Activated naive CD8-positive, alpha-beta T cell treated with anti-CD3 and anti-CD28 coated beads, Interleukin-2, amount 10 ng/mL, durations not matched to agents 7 days and 5 days (primary cell): ENCODE measurements at places on chromosomes 1 and 21. TPM values are rescaled to one million over a fixed set of nuclear protein-coding genes. Genes with fewer than 3 reads are reported as not detected.

Gene RGSL1
- total RNA-seq, result not detected

Gene CASP9
- 13.7 TPM for total RNA-seq

DNA sequence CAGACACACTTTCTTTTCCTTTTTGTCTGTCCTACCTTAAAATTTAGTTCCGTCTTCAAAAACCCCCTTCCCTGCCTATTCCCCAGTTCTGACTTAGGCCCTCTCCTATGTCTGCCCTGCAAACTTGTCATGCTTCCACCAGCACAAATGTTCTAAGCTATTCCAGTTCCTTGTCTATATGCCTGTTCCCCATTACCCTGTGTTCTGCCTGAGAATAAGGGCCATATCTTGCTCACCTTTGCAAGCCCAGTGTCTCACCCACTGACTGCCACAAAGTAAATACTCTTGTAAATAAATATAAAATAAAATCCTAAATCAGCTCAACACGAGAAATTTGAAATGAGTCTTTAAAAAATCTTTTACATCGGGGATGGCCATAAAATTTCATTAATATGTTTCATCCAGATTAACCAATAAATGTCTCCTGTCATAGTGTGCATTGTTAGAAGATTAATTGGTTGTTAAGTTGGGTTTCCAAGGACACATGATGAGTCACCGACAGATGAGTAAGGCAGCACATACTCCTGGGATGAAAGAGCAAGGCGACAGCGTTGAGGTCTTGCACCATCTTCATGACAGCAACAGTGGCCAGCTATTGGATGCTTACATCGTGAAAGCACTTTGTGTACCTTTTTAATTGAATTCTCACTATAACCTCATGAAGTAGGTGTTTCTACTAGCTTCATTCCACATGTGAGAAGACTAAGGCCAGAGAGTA is 92.6 kb upstream of the NGF start:
- H3K4me1 ChIP-seq, result no peaks in the 10 kb centered on the region
- H3K36me3 ChIP-seq, result no peaks in the 10 kb centered on the region
- no peak overlapping the region for H3K4me3 ChIP-seq
- peaks cover 2% of the 10 kb centered on the region for H3K27me3 ChIP-seq
- no peak for DNase-seq

DNA sequence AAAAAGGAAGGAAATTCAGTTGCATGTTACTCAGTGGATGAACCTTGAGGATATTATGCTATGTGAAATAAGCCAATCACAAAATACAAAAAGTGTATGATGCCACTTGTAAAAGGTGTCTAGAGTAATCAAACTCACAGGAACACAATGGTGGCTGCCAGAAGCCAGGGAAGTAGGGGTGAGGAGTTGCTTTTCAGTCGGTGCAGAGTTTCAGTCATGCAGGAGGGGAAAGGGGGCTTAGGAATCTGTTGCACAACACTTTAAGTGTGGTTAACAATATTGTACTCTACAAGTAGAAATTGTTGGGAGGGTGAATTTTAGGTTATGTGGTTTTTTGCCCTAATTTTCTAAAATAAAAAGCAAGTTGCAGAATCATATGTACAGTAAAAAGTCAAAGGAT is 184.2 kb upstream of the RAB4A start:
- H3K27ac ChIP-seq, result no peak overlapping the region
- H3K27me3 ChIP-seq, result peaks cover 16% of the 10 kb centered on the region
- peaks cover under 1% of the 10 kb centered on the region for H3K36me3 ChIP-seq
- DNase-seq, result no peak
- H3K4me1 ChIP-seq, result no peaks in the 10 kb centered on the region

DNA sequence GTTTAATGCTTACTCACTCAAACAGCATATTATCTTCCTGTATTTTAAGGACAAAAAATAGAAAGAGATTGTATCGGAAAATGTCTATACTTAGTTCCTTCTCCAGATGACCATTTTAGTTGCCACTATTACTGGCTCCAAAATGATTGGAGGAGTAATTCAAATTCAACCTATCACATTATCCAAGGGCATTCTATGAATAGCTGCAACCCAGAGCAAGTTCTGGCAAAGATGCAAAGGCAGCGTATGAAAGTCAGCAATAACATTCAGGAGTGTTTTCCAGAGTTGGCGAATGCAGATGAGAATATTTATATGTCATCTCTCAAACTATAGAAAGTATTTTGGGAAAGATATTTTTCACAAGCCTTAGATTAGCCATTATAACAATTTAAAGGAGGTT is 389.8 kb upstream of the ADGRL2 start:
- no peak overlapping the region for H3K27ac ChIP-seq
- no peak for DNase-seq
- peaks cover 2% of the 10 kb centered on the region for H3K4me1 ChIP-seq
- no peaks in the 10 kb centered on the region for H3K36me3 ChIP-seq

DNA sequence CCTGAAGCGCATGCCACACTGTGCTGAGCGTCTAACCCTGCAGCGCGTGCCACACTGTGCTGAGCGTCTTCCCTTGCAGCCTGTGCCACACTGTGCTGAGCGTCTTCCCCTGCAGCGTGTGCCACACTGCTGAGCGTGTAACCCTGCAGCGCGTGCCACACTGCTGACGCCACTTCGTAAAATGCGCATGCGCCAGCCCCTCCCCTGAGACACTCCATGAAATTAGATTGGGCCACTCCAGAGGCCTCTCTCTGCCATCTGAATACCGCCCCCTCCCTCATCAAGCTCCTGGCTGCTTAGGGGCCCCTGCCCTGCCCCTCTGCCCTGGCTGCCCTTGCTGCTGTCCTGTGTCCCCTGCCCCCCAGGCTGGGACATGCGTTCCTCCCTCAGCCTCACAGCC is 84.8 kb downstream of the POFUT2 start:
- H3K27me3 ChIP-seq, result no peaks in the 10 kb centered on the region
- peaks cover 7% of the 10 kb centered on the region for H3K36me3 ChIP-seq
- no peak overlapping the region for H3K4me3 ChIP-seq
- no peak overlapping the region for H3K27ac ChIP-seq
- peaks cover 10% of the 10 kb centered on the region for H3K4me1 ChIP-seq

DNA sequence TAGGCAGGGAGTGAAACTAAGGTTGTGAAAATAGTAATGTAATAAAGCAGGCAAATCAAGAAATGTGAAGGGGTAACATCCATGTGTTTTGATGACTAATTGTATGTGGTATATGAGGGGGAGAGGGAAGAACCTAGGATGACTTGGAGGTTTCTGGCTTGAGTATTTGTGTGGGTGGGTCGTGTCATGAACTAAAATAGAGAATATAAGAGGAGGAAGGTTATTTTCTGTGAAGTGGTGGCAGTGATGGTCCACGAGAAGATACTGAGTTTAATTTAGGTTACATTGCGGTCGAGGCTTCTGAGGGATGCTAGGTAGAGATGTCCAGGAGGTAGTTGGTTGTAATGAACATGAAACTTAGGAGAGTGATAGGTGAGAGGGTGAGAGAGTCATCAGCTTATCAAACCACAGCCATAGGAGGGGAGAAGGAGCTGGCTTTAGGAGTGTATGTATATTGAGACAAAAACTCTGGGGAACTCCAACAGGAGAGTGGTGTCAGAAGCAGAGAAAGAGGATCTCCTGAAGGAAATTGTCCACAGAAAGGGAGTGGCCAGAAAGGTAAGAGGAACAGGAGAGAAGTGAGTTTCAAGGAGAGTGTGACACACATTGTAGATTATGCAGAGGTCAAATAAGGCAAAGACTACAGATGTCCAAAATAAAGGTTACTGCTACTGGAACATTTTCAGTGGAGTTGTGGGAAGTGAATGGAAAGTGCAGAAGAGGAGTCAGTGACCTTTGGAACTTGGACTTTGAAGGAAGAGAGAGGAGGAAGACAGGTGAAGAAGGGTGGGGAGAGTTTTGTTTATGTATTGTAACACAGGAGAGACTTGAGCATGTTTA is 89.0 kb upstream of the MACF1 start:
- no peak overlapping the region for H3K4me3 ChIP-seq
- H3K27ac ChIP-seq, result no peak overlapping the region
- no peaks in the 10 kb centered on the region for H3K36me3 ChIP-seq
- peaks cover 3% of the 10 kb centered on the region for H3K4me1 ChIP-seq
- no peak for DNase-seq
